ENCODE measurements at places on chromosomes 5 and 9.

DNA sequence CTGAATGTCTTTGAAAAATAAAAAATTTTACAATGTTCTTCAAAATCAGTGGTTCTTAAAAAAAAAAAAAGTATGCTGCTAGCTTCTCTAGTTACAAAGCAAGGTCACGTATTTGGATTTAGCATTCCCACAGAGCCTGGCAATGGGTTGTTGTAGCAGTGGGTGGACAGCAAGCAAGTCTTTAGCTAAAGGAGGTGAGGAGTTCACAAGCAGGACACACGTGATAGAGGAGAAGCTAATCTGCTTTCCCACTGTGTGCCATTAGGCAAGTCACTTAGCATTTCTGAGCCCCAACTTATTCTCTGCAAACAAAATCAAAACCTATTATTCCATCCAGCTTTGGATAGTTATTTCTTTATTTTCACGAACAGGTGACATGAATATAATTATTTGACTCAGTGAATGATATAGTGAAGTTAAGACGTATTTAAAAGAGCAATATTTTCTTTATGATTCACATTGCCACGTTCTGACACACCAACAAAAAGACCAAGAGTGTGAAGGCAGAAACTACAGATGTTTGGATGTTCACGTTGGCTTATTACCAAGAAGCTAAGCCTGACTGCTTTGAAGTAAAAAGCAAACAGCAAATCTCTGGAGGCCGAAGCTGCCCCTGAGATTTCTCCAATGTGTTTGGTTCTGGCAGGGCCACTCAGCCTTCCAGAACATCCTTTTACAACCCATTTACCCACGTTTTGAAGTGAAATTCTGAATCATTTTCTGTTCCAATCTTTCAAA is 612.1 kb upstream of the CDH6 start:
- peak; percentile 1 for DNase-seq

GRCh38 chr5:73827106-73827450 is 201.1 kb downstream of the ARHGEF28 start:
- no peak for DNase-seq

DNA sequence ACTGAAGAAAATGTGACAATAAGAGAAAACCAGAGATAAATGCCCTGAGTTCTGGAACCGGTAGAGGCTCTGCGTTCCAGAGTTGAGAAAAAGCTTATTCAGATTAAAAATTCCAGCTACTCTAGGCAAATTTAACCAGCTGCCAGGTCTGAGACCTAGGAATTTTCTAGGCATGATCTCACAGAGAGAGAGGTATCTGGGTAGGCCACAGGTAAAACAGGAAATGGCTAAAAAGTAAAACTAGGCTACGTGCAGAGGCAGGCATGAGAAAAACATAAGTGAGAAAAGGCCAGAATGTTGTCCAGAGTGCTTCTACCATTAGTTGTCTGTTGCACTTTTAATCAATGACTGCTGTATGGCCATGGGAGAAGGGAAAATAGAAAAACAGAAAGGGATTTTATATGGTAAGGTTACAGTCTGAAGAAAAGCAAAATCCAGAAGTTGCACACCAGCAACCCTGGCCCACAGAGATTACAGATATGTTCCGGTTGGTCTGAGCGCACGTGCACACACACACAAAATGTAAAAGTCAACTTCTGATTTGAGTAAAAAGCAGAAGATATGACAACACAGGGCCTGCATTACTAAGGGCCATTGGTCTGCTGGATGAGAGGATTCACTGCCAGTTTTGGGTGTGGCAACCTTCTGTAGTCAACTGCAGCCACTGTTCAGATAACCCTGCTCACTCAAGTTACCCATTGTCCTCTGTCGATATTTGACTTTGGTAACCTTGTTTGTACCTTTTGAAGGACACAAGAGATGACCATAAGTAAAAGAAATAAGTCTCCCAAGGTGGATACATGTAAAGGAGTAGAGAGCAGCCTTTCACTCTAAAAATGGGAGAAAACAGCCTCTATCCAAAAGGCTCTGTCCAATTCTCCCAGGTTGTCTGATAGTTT is 266.0 kb downstream of the DTWD2 start:
- no peak for DNase-seq

- no peak for DNase-seq
Measured at GRCh38 chr9:21750021-21750735, 52.3 kb upstream of the MTAP start.

GRCh38 chr9:21381448-21382339 is 3.5 kb downstream of the IFNA2 start:
- peak; percentile 25 for DNase-seq

DNA sequence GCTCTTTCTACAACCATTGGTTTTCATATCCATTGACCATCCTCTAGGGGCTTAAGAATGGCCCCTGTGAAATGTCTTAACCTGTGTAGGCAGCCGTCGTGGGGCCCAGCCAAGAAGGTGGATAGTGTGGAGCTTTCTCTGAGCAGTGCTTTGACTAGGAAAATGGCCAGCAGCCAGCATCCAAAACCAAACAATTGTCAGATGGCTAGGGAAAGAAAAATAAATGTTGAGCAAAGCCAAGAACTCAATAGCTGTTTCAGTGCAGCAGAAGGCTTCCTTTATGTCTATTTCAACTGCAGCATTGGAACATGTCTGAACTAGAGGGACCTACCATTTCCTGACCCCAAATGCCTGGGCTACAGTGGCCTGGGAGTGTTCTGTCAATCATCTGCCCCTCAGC is 374.9 kb downstream of the TLE4 start:
- DNase-seq: no peak

DNA sequence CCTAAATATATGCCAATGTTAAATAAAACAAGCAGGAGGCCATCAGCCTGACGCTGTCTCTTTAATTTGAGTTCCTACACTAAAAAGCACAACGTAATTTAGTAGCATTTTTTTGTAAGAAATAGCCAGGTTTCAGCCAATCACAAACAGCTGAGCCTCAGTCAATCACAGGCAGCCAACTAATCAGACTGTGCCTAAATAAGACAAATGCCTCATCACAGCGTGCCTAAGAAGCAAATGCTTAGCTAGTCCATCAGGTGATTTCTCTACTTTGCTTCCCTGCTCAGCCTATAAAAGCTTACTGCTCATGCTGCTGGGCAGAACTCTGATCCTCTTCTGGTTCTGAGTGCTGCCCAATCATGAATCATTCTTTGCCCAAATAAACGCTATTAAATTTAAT is 38.3 kb upstream of the RORB start:
- no peak for DNase-seq

GRCh38 chr5:170388818-170389549 is at the start of gene KCNMB1:
Gene KCNMB1, minus strand, starts transcription at chr5:170389367. Its CDS starts 3,920 bp downstream, at chr5:170385447.
- no peak for DNase-seq

DNA sequence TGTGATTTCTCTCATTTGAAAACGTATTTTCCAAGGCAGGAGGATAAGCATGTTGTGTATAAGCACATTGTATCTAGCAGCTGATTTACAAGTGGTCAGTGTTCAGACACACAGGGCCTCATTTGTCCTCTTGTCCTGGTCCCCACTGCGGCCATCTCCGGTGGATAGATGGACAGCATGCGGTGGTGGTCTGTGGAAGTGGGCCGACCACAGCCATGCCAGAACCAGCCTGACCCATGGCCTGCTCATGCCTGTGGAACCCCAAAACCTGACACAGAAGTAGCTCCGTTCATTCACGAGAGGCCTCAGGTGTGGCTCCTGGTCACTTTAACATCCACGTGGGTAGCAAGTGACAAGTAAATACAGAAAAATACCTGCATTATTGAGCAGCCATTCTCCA is 14.6 kb downstream of the IRX2 start:
- DNase-seq: no peak

GRCh38 chr5:17094830-17095229 is 122.6 kb upstream of the BASP1 start:
- DNase-seq: peak; percentile 25

- DNase-seq: no peak
Measured at GRCh38 chr5:172245703-172246125, 37.9 kb downstream of the UBTD2 start.

DNA sequence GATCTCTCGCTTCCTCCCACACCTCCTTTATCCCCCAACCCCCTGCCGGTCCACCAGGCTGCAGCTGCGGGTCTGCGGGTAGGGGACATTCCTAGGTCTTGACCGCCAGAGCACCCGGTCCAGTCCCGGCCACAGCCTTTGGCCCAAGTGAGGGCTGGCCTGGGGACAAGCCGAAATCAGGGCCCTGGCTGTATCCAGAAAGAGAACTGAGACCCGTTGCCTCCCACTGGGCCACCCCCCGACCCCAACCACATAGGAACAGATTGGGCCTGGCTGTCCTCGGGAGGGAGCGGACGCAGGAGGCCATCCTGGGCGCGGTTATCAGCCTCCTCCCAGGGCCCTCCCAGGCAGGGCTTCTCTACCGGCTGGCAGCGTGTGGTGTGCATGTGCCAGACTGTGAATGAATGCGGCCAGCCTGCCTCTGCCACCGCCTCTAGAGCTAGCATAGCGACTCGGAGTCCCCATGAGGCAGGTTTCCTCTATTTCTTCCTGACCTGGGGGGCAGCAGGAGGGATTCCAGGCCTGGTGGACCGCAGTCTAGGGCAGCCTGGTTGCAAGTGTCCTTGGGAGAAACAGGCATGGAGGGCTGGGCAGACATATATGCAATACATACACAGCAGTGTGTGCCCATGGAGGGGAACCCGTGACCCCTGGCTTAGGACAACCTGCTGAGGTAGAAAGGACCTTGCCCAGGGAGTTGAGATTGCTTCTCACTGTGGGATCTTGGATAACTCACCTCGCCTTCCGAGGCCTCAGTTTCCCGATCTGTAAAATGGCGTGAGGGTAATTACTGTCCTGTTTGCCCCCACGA is 1.2 kb downstream of the N4BP3 start:
- no peak for DNase-seq

GRCh38 chr9:83509402-83509801 is 28.8 kb downstream of the FRMD3 start:
- DNase-seq: no peak

GRCh38 chr9:89740722-89741121 is 135.9 kb downstream of the GADD45G start:
- no peak for DNase-seq

- no peak for DNase-seq
Measured at GRCh38 chr9:122204491-122204890, 24.3 kb downstream of the LHX6 start.

GRCh38 chr5:103498211-103498610 is 64.4 kb downstream of the NUDT12 start:
- DNase-seq: no peak

GRCh38 chr9:132877824-132878694 is at the start of gene AK8:
Gene AK8, minus strand, starts transcription at chr9:132878284. Its CDS starts 29 bp downstream, at chr9:132878255.
- DNase-seq: peak; percentile 73

DNA sequence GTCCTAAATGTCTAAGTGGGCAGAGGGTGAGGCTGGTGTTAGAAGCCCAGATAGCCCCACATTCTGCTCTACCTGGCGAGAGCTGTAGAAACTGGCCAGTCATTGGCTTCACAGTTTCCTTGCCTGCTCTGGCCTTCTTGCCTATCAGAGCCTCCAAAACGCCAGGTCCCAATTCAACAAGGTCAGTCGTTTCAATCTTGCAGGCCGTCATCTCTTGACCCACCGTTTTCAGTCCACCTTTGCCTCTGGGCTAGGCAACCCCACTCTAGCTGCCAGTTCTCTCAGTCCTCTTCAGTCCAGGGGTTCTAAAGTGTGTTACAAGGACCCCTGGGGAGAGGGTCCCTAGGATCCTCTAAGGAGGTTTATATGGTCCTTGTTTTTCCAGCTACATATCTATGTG is 20.0 kb upstream of the TIFAB start:
- DNase-seq: no peak

DNA sequence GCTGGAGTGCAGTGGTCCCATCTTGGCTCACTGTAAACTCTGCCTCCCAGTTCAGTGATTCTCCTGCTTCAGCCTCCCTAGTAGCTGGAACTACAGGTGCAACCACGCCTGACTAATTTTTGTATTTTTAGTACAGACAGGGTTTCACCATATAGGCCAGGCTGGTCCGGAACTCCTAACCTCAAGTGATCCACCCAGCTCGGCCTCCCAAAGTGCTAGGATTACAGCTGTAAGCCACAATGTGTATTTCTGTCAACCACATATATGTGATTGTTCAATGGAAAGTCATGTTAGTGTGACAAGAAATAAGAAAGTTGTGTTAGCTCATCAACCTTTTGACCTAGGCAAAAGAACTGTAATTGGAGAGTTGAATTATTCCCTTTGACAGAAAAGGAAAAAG is 677.1 kb upstream of the CHD1 start:
- DNase-seq: no peak

DNA sequence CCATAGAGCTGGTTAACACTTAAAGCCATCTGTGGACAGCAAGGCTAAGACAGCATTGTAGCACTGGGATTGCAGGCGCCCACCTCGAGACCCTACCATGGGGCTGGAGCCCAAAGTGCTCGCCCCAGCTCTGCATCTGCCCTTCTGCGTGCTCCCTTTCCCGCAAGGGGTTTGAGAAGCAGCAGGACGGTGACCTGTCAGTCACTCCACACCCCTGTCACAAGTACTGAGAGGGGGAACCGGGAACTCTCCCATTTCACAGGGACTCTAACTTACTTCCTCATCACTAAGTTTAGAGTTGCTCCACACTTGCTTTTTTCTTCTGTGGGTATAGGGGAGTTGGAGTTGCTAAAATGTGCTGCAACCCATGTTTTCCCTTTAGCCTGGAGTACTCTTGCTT is 273.2 kb downstream of the SMARCA2 start:
- DNase-seq: no peak

DNA sequence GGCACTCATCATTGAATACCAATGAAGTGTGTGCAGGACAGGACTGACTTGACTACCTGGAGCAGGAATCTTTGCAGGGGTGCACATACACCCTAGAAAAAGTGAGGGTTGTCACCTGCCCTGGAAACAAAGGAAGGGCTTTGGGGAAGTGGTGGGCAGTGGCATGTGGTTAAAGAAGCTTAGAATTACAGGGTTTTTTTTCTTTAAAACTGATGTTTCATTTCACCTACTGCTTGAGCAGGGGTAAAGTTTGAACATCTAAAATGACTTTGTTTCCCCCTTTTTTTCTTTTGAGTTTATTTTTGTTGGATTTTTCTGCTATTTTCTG is 2.0 kb upstream of the KDM3B start:
- no peak for DNase-seq

DNA sequence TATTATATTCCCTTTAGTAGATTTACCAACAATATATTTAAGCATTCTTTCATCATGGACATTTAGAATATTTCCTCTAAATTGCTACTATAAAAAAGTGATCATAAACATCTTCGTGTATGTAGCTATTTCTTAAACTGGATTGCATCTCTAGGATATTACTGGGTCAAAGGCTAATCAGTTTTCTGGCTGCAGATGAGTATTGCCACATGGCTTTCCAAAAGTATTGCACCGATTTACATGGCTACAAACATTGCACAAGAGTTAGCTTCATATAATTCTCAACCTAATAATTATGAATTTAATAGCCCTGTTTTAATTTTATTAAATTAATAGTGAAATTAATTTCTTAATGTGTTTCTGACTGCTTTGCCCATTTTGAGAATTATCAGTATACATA is 183.4 kb downstream of the DMRT2 start:
- DNase-seq: no peak
